Inflammatory macrophage treated with lipopolysaccharide for 1 hour (primary cell): ENCODE measurements at places on chromosomes 16 and 17.

GRCh38 chr16:64092271-64092670 lies 1029.6 kb downstream of the CDH11 start:
- DNase-seq: no peak

DNA sequence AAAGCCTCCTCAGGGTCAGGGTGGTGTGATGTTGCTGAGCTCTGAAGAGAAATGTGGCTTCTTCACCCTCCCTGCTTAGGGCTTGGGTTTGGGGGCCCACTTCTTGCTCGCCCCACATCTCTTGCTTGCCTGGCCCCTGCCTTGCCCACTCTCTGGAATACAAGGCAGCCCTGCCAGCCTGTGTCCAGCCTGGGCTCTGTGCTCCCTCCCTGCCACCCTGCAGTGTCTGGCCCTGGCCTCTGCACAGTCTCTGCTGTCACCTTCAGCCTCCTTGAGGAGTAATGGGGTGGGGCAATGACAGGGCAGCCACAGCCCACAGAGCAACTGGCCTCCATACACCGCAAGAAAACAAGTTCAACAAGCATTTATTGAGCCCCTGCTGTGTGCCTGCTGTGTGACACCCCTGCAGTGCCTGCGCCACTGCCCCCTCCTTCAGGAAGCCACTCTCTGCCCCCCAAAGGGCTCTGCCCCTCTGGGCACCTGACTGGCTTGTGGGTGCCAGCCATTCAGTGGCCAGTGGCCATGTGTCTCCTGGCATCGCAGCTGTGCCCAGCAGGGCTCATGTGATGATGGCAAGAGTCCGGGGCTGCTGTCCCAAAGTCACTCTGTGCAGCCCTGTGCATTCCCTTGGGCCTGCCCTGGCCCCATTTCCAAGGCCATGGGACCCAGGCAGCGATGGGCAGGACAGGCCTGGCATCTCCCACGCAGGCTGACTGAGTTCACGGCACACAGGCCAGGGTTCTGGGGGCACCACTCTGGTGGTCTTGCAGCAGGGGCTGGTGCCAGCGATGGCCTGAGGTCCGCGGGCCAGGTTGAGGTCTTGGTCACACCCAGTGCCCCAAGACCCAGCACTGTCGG lies 240.8 kb downstream of the KATNIP start:
- DNase-seq: no peak

DNA sequence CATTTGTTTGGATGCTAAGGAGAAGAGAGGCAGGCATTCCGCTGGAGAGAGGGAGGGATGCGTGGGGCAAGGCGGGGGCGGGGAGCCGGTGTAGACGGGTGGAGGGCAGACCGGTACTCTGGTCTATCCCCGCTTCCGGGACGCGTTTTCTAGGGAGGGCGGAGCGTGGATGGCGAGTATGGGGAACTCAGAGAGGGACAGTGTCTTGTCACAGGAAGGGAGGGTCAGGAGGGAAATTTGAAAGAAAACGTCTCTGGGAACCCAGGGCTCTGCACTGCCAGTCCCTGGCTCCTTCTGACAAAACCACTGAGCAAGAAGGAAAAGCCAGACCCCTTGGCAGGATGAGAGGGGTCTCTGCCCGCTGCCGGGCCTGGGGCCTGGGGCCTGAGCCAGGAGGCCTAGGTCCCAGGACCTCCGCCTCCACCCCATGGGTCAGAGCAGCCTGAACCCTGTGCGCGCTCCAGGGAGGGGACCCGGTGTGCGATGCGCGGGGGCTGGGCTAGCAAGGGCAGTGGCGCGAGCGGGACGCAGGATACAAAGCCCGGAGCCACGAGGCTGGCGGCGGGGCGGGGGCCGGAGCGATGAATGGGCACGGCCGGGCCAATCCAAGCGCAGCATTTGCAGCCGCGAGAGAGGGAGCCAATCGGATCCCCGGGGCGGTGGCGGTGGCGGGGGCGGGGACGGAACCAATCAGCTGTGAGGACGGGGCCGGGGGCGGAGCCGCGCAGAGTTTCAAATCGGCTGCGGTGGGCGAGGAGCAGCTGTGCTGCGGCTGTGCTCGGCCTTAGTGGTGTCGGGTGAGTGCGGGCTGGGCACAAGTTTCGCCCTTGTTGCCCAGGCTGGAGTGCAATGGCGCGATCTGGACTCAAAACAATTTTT lies at the start of gene PIMREG:
Gene PIMREG, plus strand, starts transcription at position 764 of the 879 bp plus-strand sequence. CDS start 656 bp downstream, outside the sequence.
- peak; percentile 95 for DNase-seq

GRCh38 chr17:7930841-7931631 lies 710 bp downstream of the TRAPPC1 start:
- no peak for DNase-seq

DNA sequence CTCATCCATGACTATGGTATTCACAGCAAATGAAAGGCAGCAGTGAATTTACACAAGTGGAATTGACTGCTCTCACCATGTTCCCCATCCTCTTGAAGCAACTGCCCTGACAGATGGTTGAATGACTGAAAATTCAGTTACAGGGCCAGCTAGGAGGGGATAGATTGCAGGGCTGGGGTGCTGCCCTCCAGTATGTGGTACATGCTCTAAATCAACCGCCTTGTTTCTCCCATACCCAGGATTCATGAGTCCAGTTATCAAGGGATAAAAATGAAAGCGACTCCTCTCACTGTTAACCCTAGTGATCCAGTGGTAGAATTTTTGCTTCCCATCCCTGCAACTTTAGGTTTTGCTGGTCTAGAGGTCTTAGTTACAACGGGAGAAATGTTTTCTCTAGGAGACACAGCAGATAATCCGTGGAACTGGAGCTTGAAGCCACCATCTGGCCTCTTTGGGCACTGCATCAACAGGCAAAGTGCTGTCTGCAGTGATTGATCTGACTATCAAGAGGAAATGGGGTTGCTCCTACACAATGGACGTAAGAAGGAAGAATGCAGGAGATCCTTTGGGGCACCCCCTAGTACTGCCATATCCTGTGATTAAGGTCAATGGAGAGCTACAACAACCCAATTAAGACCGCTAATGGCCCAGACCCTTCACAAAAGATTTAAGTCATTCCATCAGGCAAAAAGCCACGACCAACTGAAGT lies 32.0 kb downstream of the SCPEP1 start:
- peak; percentile 70 for DNase-seq

GRCh38 chr17:50511058-50511457 lies 2.8 kb downstream of the MYCBPAP start:
- no peak for DNase-seq

DNA sequence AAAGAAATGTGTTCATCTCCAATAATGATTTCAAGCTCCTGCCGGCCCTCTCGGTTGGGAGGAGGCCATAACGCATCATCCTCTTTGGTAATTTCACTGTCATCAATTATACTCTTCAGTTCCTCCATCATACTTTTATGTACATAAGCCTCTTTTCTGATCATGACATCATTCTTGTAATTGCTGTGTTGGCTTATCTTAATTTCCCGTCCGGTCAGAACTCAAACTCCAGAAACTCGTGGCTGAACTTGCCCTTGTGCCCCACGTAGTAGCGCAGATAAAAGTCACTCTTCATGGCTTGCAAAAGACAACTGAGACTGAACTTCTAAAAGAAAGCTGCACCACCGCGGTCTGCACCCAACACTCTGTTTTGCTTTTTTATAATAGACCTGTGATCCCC lies 13.6 kb downstream of the TMEM220 start:
- DNase-seq: no peak

- no peak for DNase-seq
Measured at GRCh38 chr17:61219460-61219859, 180.2 kb upstream of the TBX2 start.

DNA sequence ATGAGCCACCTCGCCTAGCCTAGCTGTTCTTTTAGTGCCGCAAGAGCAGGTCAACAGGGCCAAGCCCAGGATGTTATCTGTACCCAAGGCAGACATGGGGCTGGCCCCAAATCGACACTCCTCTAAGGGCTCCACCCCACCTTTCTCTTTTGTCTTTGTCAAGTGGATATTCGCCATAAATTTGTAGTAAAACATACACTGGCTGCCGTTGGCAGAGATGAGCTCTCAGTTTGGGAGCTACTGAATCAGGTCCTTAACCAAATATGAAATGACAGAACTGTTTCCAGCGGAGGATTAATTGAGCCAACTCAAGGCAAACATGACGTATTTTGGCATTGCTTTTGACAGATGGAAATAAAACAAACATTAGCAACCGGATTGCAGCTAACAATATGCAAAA lies 556.9 kb upstream of the CDH5 start:
- DNase-seq: no peak
